ENCODE measurements at places on chromosomes 16 and 17.

DNA sequence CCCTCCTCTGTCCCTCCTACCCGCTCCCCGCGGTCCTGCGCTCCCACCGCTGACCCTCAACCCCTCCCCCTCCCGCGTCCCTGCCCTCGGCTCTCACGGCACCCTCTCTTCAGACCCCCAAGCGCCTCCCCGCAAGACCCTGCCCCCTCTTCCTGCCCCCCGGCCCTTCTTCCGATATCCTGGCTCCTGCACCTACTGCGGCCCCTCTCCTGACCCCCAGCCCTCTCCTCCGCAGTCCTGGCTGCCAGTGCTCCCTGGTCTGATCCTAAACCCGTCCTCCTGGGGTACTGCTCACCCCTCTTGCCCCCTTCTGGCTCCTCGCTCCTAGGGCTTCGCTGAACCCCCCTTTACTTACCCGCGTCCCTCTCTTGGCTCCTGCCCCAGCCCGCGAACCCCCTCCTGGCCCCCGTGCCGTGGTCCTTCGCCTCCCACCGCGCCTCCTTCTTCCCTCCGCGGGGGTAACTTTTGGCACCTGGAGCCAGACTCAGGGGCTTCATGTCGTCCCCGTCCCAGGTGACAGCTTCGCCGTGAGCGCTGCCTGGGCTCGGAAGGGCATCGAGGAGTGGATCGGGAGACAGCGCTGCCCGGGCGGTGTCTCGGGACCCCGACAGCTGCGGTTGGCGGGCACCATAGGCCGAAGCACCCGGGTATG lies 839 bp downstream of the NKD1 start:
- DNase-seq, result no peak

GRCh38 chr16:7382521-7382920 lies 49.9 kb downstream of the RBFOX1 start:
- no peak for DNase-seq

GRCh38 chr16:5323284-5324141 lies 225.9 kb upstream of the EEF2KMT start:
- no peak for DNase-seq

GRCh38 chr17:49698005-49698404 lies 9.8 kb downstream of the SLC35B1 start:
- DNase-seq, result no peak

- no peak for DNase-seq
These were observed 460.0 kb downstream of the HS3ST3B1 start for GRCh38 chr17:14760719-14761411.

GRCh38 chr17:4942760-4943508 lies 2.9 kb downstream of the RNF167 start:
- no peak for DNase-seq

DNA sequence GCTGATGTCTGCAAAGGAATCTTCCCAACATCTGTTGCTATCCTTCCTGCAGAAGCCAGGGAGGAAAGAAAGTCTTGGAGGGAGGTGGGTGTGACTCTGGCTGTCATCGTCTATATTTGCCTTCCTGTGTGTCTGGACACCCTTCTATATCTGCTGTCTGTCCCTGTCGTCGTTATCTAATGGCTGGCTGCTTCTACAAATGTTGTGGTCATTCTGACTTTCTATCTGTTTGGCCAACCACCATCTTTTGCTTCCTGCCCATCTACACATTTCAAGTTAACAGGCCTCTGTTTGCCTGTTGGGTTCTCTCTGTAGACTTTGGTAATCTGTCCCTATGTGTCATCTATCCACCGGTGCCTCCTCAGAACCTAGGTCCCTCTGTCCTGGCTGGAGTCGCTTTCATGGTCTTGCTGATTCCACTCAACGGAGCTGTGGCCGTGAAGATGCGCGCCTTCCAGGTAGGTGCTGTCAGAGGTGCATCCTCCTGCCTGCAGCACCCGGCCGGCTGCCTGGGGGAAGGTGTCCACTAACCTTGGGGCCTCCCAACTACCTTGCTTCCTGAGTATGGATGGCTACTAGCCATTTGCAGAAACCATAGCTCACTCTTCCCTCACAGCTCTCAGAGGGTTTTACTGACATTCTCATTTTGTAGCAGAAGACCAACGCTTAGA lies 30.2 kb downstream of the ABCC3 start:
- no peak for DNase-seq

- no peak for DNase-seq
These were observed 325.7 kb upstream of the TBX2 start for GRCh38 chr17:61073799-61074513.

- DNase-seq, result no peak
These were observed 67.8 kb downstream of the GP2 start for GRCh38 chr16:20259541-20259940.

- DNase-seq, result no peak
These were observed 24.8 kb downstream of the HS3ST3B1 start for GRCh38 chr17:14325618-14326167.

DNA sequence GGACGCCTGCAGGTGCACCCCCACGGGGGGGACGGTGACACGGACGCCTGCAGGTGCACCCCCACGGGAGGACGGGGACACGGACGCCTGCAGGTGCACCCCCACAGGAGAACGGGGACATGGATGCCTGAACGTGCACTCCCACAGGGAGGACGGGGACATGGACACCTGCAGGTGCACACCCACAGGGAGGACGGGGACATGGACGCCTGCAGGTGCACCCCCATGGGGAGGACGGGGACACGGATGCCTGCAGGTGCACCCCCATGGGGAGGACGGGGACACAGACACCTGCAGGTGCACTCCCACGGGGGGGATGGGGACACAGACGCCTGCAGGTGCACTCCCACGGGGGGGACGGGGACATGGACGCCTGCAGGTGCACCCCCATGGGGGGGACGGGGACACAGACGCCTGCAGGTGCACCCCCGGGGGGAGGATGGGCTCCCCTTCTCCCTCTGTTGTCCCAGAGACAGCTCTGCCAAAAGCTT lies 114.5 kb upstream of the METRNL start:
- DNase-seq, result no peak

DNA sequence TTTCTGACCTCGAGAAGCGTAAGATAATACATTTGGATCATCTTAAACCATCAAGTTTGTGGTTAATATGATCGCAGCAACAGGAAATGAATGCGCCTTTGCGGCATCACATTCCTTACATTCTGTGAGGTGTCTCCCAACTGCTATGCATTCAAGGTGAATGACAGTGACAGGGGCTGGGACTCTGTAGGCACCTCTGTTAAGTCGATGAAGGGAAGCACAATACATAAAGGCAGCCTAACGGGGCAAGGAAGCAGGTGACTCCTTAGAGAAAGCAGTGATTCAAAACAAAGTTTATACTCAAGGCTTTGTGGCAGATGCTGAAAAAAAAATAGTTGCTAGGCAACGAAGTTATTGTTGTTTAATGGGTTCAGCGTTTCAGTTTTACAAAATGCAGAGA lies 21.6 kb upstream of the EVPL start:
- no peak for DNase-seq

DNA sequence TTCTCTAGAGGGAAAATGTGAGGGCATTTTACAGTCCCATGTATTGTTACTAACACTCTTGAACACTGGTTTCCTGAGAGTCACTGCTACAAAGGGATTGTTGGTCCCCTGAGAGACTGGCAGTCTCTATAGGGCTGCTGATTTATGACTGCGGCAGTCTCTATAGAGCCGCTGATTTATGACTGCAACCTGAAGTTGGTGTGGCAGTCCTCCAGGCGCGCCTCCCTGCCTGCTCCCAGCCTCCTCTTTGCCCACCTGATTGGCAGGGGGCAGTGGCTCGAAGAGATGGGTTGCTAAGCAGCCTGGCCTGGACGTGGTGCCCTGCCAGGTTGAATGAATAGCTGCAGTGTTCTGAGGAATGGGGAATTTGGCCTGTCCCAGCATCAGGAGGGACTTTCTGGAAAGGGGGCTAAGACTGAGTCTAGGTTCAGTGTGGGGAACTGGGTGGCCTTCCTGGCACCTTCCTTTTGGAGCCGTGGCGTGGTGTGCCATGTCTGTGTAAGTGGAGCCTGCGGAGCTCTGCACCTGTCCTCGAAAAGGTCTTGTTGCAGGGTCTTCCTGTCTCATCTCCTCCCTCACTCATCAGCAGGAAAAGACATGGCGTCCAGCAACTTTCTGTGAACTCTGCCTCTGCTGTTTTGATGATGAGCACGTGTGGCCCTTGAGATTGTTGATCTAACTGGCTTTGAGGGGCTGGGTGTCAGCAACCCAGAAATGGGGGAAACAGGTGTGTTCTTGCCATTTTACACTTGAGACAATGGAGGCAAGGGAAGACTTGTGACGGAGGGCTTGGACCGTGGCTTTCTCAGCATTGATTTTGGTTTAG lies 24.9 kb downstream of the SAP30BP start:
- no peak for DNase-seq

- no peak for DNase-seq
These were observed 24.0 kb upstream of the SSTR5 start for GRCh38 chr16:1048442-1049112.

DNA sequence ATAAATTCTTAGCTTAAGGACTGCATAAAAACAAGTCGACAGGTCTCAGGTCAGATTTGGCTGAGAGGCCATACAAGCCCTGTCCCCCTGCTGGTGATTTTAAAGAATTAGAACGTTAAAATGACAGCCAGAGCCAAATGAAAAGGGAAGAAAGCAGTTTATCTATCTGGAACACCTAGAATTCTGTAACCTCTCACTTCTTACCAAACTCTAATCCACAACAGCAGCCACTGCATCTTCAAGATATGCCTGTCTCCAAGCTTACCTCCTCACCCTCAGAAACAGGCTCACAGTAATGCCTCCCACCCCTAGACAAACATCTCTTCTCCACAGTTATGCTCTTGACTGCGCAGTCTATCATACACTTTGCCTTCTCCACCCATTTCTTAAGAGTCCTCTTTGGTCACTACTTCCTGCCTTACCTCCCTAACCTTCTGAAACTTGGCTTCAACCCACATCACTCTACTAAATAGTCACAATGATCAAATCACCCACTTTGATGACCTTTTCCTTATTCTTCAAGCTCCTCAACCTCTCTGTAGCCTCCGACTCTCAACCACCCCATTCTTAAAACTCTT lies 14.2 kb downstream of the ANKFY1 start:
- no peak for DNase-seq

- no peak for DNase-seq
These were observed at the start of gene ASB16 for GRCh38 chr17:44170499-44171201. ASB16 (plus strand) TSS chr17:44170704; CDS start chr17:44170790, 86 bp downstream.

- no peak for DNase-seq
These were observed 19.4 kb upstream of the WDR45B start for GRCh38 chr17:82667668-82668000.

- DNase-seq, result no peak
These were observed 13.0 kb downstream of the SARM1 start for GRCh38 chr17:28384281-28385036.

DNA sequence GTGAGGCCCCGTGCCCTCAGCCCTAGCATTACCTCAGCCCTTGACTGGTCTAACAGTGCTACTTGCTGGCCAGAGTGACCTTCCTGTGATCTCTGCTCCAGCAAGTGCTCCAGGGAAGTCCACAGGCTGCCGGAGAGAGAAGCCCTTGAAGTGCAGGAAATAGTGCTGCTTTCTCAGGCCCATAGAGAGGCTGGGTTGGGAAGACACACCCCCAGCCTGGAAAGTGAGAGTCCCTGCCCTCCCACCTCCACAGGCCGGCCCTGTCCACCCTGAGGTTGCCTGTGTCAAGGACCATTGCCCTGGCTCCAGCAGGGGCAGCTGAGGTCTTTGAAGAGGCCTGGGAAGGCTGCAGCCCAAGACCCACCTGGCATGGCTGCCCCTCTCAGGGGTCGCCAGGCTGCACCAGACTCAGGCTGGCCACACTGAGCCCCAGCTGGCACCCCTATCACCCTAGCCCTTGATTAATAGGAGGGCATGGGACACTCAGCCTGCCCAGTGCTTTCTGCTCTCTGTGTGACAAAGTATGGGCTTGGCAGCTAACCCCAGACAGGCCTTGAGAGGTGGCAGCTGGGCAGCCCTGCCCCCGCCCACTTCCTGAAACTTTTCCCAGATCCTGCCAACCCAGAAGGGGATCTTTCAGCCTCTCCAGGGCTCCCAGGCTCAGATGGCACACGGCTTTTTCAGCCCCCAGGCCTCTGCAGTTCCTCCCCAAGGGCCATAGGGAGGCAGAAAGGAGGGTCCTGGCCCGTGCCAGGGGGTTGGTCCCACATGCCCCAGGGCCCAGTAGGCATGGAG lies 21.7 kb downstream of the ATP6V0D1 start:
- no peak for DNase-seq

DNA sequence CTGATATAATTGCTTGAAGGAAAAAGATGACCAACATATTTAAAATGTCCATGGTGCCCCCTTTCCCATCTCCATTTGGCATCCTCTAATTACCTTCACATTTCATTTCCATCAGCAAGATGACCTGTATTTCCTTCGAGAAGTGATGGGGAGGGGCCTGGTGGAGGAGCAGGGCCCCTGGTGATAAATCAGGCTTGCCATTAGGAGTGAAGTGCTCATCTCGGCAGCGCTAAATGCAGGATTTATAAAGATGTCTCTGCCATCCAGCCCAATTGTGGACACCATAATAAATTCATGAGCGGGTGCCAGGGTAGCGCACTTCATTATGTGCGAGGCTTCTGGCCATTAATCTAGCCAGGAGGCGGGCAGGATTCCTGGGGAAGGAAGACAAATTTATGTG lies 101.5 kb upstream of the IRX6 start:
- no peak for DNase-seq

DNA sequence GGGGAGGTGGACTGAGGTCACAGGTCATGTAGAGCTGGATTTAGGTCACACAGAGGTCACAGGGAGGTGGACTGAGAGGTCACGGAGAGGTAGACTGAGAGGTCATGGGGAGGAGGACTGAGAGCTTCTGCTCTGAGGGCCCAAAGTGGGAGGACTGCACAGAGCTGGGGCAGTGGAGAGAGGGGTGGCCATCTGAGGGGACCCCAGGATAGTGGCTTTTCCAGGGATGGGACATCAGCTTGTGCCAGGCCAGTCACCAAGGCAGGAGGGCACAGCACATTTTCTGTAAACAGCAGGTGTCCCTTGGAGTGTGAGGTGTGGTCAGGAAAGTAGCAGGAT lies 26.1 kb upstream of the JPT2 start:
- DNase-seq, result no peak

DNA sequence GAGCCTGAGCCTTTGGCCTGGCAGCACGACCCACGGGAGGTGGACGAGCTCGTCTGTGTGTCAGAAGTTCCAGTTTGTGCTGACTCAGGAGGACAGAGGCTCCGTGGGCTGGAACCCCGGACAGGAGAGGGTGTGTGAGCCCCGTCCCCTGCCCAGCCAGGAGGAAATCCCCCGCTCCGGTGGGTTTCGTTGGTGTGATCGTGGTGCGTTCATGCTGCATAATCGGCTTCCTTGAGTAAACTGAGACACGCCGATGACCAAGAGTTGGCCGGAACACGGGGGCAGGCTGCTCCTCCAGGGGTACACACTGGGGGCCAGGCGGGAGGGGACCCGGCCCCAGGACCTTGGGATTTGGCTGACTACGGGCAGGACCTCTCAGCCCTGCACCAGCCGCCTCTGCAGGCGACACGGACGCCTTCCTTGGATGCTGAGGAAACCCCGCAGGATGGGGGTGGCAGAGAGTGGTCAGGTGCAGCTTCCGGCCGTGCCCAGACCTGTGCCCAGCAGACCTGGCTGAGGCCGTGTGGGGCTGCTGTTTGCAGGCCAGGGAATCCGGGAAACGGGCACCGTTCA lies 8.5 kb downstream of the METRNL start:
- DNase-seq, result no peak
